ENCODE measurements at places on chromosomes 4 and X.

- no peak for DNase-seq
Observed at GRCh38 chr4:140684314-140684713, 71.9 kb downstream of the TBC1D9 start.

GRCh38 chrX:13694359-13694758 is 5.4 kb downstream of the RAB9A start:
- no peak for DNase-seq

- DNase-seq = no peak
Observed at GRCh38 chr4:103719830-103720207, at the start of gene TACR3. TSS of gene TACR3 (minus strand) at chr4:103719985. CDS start at chr4:103719675, 310 bp downstream.

DNA sequence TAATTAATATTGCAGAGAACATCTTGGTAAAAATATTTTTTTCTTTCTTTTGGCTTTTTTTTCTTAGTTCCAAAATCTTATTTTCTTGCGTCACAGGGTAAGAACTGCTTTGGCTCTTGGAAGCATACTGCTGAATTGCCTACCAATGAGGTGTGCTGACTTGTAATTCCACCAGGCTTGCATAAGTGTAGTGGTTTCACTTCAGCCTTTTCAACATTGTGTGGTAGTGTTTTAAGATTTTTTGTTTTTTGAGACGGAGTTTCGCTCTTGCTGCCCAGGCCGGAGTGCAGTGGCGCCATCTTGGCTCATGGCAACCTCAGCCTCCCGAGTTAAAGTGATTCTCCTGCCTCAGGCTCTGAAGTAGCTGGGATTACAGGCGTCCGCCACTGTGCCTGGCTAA is 42.4 kb downstream of the N4BP2 start:
- DNase-seq = no peak

GRCh38 chr4:108919226-108919893 is 156.5 kb upstream of the ETNPPL start:
- DNase-seq = no peak

- DNase-seq = no peak
Observed at GRCh38 chr4:20084488-20084887, 167.2 kb upstream of the SLIT2 start.

Data from stimulated activated CD4-positive, alpha-beta T cell treated with anti-CD3 and anti-CD28 coated beads, Interleukin-1b, Interleukin-23, amount 100 ng/mL, for 1 hour (primary cell).